Midbrain (tissue), 1 donor: ENCODE measurements at places on chromosomes 2 and 18.
A peak's percentile ranks its signal among the peaks of the same experiment; 100 is the strongest.

DNA sequence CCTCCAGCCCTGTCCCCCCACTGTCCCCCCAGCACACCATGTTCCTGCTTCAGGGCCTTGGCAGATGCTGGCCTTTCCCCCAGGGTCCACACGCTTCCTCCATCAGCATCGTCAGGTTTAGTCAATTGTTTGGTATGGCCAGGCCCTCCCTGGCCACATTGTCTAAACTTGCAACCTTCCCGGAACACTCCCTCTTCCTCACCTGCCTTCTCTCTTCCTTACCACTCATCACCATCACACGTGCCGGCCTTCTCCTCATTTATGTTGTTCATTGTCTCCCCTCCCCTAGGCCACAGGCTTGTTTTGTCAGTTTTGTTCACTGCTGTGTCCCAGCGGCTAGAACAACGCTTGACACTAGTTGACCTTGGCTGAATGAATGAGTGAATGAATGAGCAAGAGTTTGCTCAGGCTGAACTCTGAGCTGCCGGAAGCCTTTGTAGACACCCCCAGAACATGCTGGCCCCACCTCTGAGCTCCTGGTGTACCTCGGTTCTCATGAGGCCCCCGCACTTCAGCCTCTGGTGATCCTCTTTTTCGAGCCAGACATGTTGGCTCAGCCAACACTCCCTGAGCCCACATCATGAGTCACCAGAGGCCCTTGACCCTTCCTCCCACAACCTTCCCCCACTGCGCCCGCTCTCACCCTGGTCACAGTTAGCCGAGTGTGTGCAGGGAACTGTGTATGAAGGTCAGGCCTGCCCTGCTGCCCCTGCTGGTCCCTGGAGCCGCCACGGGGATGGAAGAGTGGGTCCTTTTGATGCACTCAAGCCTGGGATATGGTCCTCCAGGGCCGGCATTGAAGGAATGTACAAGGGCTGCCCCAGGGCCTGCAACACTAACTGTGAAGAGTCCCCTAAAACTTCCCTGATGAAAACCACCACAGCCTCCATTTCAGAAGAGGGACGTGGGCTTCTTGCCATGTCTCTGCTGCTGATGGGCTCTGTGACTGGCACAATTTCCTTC, 57.5 kb downstream of the HS1BP3 start:
- DNase-seq = no peak

DNA sequence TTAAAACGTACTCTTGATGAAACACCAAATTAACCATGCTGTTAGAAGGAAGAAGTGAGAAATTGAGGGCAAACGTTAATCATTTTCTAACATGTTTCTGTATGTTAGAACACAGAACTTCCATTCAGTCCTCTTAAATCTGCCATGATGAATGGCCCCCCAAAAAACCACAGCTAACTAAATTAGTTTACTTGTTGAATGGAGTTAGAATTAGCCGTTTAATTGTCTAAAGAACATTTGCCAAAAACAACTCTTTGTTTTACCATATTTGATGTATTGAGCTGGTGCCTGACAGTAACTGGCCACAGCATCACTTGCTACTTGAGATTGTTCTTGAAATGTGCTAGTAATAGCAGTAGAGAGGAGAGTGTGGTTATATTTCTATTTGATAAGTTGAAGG, 12.7 kb downstream of the CCNYL1 start:
- no peak for DNase-seq

- DNase-seq = no peak
These were observed 37.9 kb downstream of the HPCAL1 start for GRCh38 chr2:10340593-10340975.

DNA sequence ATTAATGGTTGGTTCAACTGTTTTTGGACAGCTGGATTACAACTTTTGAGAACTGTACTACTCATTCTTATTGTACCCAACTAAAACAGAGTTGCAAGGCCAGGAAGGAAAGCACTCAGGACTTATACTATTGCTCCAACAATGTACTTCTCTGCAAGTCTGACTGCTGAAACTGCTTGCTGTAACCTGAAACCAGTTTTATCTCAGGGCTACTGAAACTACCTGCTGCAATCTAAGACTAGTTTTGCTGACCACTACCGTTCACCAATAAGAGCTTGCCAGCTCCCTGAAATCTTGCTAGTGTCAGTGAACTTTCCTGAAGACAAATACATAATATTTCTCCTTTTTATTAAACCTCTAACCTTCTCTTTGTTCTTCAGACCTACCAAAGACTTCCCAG, 157.3 kb downstream of the CDCA7 start:
- no peak for DNase-seq

GRCh38 chr2:71630454-71631328, 177.3 kb downstream of the DYSF start:
- no peak for DNase-seq

- no peak for DNase-seq
These were observed 433.4 kb upstream of the MEIS1 start for GRCh38 chr2:66001538-66001937.

GRCh38 chr18:36692371-36692770, 136.4 kb downstream of the TPGS2 start:
- DNase-seq = no peak

GRCh38 chr2:1586923-1587840, 157.1 kb downstream of the PXDN start:
- no peak for DNase-seq

GRCh38 chr18:30142870-30143269, 899.7 kb downstream of the DSC3 start:
- DNase-seq = no peak

- no peak for DNase-seq
These were observed 203.3 kb downstream of the PTGR3 start for GRCh38 chr18:75005626-75006025.

DNA sequence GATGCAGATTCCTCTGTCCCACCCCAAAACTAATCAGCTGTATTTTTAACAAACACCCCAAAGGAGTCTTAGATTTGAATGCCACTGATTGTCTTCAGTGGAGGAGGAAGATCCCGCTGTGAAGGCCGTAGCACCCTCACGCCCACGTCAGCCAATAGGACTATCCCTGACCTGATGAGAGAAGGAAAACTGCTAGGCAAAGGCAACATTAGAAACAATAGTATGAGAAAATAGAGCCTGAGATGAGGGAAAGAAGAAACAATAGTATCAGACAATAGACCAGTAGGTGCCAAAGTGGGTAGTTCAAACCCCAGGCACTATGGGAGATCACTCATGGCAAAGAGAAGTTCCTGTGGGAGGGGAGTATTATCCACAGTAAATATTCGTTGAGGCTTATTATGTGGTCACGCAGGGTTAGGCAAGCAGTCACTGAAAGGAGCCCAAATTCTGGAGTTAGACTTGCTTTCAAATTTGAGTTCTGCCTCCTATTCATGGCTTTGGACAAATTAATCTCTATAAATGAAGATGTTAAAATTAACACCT, 2.8 kb downstream of the PCBP1 start:
- no peak for DNase-seq

DNA sequence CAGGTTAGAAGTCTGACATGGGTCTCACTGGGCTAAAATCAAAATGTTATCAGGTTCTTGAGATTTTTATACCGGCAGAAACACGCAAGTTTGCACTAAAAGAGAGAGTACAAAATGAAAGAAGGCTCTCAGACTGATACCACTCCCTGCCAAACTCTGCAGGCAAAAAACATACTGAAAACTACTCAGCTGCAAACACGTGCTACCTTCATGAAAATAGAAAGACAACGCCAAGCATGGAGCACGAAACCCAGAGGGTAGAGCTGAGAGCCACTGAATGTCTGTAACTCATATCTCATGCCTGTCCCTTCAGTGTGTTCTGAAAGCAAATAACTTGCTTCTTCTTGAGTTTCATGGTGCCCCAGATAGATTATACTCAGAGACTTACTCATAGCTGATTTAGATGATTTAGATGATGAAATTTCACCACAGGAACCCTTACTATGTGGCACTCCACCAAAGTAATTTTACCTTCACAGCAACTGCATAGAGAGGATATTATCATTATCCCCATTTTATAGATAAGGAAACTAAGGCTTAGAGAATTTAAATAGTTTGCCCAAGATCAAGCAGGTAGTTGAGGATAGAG, 313.0 kb upstream of the SLC39A10 start:
- DNase-seq = no peak

DNA sequence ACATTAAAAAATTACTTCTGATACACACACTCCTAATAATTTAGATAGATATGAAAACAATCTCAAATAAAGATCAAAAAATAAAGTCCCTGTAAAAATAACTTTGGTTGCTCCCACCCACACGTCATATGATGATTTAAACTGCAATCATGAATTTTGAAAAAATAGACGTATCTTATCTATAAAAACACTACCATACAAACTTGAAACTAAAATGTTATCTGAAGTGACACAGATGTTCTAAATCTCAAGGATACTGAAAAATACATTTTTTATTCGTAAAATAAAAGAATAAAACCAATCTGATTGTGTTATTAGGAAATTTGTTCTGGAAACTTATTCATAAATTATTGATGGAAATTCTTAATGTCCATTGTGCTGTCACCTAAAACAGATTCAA, 8.1 kb upstream of the BOLA3 start:
- DNase-seq = no peak

- DNase-seq = peak; percentile 59
These were observed 80.5 kb downstream of the DTNB start for GRCh38 chr2:25592766-25593292.

DNA sequence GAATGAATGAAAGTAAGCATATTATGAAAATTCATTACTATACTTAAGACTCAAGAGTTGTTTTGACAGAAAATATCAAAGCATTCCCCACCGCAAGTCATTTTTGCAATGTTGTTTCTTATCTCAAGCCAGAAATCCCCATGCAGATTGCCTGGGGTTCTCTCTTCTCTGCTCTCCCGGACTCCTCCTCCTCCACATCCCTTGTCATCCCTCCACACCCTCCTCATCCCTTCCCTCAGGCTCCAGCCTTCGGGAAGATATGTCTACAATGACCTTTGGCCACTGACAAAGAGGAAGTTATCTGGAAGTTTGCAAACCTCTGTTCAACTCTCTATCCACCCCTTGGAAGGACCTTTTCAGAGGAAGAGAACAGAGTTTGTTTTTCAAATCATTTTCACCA, 11.9 kb downstream of the TFCP2L1 start:
- DNase-seq = no peak

- no peak for DNase-seq
These were observed 239.1 kb downstream of the TSN start for GRCh38 chr2:121994238-121995206.

- no peak for DNase-seq
These were observed 31.7 kb downstream of the INPP4A start for GRCh38 chr2:98476192-98476868.

DNA sequence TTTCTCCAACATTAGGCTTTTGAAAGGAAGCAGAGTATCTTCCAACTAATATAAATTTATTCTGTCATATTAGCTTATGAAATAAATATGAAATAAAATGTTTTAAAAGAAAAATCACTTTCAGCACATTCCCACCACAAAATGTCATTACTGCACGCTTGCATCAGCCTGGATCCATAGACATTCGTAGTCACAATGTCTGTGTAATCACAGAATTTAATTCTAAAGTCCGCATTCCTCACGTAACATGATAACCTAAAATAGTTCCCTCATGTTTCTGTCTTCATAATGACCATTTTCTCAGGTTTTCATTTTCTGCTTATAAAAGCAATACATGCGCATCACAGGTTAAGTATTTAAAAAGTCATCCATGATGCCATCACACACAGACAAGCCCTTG, 47.1 kb downstream of the HDAC4 start:
- DNase-seq = no peak

DNA sequence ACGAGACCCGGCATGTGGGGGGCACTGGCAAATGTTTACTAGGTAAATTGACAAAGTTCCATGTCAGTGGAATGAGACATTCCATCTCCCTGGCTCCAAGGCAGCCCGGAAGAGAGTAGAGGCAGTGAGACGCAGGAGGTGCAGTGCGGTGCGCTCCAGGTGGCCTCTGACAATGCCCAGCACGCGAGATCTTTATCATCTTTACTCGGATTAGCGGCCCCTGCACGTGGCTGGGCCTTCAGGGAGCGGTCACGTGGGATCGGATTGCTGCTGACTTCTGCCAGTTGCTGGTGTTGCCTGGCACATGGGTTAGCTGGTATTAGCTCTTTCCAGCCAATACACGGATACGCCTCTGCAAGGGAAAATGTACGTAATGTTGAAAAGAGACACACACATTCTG, 151.2 kb upstream of the ALKAL2 start:
- DNase-seq = no peak

DNA sequence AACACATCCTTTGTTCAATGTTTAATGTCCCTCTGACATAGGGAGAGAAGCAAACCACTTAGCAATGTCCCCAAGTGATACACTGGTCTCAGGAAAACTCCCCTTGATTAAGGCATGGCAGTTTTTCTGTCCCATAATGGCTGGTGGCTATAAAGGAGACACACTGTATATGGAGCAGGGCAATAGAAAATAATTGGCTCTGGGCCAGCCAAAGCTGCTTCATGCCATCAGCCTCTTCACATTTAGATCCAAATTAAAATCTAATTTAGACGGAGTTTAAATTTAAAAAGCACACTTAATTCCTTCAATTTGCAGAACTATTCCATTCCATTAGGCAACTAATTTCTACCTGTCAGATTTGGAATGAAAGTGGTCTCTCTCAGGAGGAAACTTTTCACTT, 638.1 kb downstream of the DSC3 start:
- no peak for DNase-seq

- no peak for DNase-seq
These were observed 158.9 kb downstream of the CCDC148 start for GRCh38 chr2:158297606-158298005.

GRCh38 chr18:12085786-12086185, 7.9 kb upstream of the ANKRD62 start:
- DNase-seq = no peak

- DNase-seq = no peak
These were observed 29.6 kb downstream of the CELF4 start for GRCh38 chr18:37535968-37536367.

GRCh38 chr18:29154758-29155725, 978.1 kb upstream of the CDH2 start:
- DNase-seq = no peak

DNA sequence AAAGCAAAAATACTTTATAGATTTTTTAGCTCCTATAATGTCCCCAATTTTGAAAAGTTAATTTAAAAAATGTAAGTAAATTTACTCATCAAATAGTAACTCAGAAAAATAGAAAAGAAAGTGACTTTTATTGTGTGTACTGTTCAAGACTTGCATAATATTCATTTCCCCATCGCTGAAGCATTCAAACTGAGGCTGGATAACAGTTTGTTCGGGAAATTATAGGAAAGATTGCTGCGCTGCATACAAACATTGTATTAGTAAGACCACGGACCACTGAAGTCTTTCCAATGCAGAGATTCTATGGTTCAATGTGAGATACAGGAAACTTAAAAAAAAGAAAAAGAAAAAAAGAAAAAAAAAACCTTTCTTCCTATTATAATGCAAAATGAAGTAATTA, 10.4 kb downstream of the STK17B start:
- DNase-seq = no peak

DNA sequence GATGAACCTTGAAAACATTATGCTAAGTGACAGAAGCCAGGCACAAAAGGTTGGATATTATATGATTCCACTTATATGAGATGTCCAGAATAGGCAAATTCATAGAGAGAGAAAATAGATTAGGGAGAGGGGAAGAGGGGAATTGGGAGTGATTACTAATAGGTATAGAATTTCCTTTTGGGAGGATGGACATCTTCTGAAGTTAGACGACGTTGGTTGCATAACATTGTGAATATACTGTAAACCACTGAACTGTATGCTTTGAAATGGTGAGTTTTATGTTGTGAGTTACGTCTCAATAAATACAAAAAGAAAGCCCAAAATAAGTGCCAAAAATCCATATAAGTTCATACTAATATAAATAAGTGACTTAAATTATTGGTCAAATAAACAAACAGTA, 18.6 kb upstream of the CYP26B1 start:
- DNase-seq = no peak
